ENCODE measurements at places on chromosomes 6 and 20.

DNA sequence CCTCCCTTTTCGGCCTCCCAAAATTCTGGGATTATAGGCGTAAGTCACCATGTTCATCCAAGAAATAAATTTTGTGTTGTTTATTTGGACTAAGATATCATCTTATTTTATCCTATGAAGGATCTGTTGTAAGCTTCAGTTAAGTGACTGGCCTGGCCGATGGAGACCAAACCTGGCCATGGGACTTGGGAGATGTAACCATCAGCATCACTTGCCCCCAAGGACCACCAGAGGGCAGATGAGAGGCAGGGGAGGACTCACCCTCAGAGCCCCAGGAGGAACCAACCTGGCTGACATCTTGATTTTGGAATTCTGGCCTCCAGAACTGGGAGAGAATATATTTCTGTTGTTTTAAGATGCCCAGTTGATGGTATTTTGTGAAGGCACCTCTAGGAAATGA, 266.7 kb downstream of the CDH26 start:
- peak; percentile 40 for DNase-seq

DNA sequence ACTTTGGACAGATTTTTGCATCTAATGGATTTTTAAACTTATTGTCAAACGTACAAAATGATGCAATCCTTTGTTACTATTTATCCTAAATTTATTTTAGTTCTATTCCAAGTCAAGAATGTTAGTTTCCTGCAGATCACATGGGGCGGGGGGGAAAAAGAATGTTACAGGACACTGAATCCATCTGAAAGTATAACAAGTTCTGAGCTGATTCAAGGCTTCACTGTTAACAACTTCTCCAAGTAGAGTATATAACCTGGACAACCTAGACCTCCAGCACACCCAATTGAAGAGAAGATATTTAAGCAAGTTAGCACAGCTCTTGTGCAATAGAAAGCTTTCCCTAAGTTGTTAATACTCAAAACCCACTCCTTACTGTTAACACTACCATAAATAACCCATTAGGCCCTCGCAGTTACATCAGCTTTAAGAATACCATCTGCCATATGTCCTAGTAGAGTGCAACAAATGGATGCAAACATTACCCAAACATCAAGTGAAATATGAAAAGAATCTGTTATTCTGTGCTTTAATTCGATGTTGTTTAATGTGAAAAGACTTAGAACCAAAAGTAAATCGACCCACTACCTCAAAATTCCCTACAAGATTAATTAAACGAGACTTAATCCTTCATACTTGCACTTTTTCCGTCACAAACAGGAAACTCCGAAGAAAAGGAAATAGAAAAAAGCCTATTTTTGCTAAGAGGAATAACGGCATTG, 1.3 kb downstream of the SEC63 start:
- peak; percentile 41 for DNase-seq

- DNase-seq = no peak
Observed at GRCh38 chr20:7226156-7226555, 458.7 kb downstream of the BMP2 start.

DNA sequence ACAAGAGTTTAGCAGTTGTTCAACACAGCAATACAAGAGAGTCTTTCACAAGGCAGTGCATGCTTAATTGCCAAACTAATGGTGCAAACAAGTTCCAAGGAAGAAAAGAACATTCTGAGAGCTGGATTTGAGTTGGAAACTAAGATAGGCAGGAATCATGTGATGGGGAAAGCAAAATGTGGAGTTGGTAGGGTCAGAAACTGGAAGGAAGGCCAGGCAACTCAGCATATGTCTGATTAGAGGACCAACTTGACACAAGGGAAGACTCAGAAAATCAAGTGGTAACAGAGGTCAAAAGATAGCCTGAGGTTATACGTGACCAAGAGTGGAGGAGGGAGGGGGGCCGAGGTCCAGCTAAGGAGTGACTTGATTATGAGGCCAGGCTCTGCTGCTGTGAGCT, 117.3 kb downstream of the SMLR1 start:
- no peak for DNase-seq

GRCh38 chr6:24935366-24936152, at the start of gene RIPOR2:
Gene RIPOR2, minus strand, starts transcription at chr6:24935960. Its CDS starts 62 bp downstream, at chr6:24935898.
- peak; percentile 32 for DNase-seq

DNA sequence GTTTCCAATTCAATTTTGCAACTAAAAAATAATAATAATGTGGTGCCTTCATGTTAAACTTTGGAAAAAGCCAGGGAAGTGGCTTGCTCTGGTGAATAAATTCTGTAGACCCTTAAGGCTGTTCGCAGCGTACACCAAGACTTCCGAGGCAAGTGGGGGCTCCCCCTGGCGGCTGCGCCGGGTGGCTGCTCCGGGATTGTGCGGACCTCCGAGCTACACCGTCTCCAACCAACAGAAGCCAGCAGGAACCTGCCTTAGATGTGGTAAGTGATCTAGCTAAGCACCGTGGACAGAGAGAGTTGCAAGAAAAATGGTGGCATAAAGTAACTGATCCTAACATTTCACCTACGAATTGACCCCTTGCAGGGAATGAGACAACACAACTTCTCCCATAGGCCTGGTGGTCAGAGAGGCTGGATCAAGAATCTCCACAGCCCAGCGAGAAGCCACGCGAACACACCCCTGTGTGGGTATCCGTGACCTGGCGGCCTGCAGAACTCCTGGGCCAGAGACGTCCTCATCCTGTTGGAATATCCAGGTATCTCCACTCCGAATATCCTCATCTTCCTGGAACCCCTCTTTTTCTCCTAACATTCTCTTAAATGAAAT, 69.6 kb downstream of the TBXT start:
- peak; percentile 66 for DNase-seq

GRCh38 chr6:51077821-51078518, 259.3 kb downstream of the TFAP2B start:
- DNase-seq = peak; percentile 0

- no peak for DNase-seq
Observed at GRCh38 chr20:46279103-46279502, 29.2 kb downstream of the CDH22 start.

GRCh38 chr6:82419859-82420258, 56.2 kb downstream of the TPBG start:
- DNase-seq = no peak

- DNase-seq = no peak
Observed at GRCh38 chr20:43926287-43927050, 11.8 kb downstream of the TOX2 start.

GRCh38 chr6:1389369-1390132, at the start of gene FOXF2:
Gene FOXF2, plus strand, starts transcription at chr6:1389576. Its CDS starts 372 bp downstream, at chr6:1389948.
- peak; percentile 21 for DNase-seq

DNA sequence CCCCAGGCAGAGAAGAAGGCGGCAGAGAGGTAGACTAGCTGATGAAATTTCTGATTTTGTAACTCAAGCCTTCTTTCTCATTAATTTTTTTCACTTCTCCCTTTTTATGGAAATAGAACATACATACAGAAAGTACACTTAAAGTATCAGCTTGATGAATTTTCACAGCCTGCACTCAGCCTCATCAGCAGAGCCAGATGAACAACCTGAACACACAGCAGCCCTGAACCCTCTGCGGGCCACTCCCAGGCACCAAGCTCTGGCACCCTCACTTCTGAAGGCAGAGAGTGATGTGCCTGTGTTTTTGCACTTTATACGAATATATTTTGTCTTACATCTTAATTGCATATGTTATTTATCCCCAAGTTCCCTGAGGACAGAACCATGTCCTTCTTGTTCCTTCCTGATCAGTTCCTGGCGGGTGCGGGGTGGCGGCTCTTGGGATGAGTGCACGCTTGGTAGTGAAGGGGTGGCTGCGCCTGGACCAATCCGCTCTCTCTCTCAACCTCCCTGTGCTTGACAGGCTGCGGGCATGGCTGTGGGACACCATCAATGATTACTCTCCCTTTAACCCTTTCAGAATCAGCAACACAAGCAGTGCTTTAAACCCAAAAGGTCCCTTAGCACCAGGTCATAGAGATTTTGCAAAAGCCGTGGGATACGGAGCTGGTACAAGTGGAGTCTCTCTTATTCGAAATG, 34.8 kb upstream of the AFDN start:
- DNase-seq = no peak

DNA sequence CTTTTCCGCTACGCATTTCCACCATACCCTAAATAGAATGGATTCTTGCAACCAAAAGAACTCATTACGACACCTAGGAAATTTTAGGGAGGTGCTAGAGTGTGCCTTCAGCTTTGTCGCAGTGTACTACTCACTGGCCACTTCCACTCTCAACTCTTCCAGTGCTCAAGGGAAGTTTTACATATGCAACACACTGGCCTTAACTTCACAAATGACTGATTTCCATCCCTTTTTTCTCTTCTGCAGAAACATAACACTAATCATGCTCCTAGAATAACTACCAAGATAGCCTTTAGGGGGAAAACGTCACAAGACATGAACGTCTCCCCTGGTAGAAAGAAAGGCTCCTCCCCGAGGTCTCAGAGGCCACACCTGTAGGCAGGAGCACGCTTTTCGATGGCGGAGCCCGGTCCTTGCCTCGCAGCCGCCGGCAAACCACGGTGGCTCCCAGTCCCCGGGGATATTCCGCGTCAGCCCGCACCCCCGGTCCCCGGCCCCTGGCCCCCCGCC, 584 bp downstream of the LYRM4 start:
- peak; percentile 52 for DNase-seq

GRCh38 chr6:111912904-111913303, 39.7 kb upstream of the FYN start:
- DNase-seq = no peak

- peak; percentile 89 for DNase-seq
Observed at GRCh38 chr20:35171753-35172433, at the start of gene PROCR. Gene PROCR, plus strand, starts transcription at chr20:35172072. Its CDS starts 83 bp downstream, at chr20:35172155.

DNA sequence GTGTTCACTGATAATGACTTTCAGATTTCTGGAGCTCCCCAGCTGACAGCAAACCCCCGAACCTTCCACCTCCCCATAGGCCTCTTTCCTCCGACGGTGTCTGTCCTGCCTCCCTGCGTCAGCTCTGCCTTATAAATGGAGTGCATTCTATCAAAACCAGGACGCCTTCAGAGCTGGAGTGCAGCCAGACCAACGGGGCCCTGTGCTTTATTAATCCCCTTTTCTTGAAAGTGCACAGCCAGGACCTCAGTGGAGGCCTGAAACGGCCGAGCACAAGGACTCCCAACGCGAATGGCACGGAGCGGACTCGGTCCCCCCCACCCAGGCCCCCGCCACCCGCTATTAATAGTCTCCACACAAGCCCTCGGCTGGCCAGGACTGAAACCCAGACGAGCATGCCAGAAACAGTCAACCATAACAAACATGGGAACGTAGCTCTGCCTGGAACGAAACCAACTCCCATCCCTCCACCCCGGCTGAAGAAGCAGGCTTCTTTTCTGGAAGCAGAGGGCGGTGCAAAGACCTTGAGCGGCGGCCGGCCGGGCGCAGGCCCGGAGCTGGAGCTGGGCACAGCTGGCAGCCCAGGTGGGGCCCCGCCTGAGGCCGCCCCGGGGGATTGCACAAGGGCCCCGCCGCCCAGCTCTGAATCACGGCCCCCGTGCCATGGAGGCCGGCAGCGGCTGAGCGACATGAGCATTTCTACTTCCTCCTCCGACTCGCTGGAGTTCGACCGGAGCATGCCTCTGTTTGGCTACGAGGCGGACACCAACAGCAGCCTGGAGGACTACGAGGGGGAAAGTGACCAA, 42.3 kb upstream of the NAA20 start:
- DNase-seq = peak; percentile 91

DNA sequence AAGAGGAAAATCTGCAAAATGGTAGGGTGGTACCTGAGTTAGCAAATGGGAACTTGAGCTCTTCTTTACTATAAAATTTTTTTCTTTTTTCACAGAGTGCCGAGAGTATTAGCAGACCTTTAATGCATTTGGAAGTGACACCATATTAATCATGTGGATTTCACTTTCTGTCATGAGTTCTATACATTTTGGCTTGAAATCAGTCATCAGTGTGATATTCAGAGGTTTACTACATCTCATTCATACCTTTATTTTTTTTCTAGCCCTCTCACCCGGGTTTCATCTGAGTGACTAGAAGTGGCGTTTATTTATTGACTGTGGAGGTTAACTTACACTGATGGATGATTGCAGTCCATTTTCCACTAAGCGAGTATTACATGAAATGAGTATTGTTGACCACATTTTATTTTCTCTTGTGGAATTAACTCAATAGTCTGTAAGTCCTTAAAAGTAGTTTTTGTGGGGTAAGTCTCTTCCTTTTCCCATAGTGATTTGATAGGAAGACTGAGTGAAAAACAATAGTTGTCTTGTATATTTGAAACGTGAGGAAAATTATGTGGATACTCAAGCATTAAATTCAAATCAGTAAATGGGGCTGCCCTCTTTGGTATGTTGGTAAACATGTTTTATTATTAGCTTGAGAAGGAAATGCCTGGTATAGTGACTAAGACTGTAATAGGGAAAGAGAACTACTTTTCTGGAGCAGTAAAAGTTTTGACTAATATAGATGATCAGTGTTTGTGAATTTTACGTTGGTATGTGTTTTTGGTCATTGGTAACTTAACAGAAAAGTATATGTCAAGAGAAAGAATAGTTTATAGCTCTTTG, 55.5 kb downstream of the JARID2 start:
- DNase-seq = no peak

DNA sequence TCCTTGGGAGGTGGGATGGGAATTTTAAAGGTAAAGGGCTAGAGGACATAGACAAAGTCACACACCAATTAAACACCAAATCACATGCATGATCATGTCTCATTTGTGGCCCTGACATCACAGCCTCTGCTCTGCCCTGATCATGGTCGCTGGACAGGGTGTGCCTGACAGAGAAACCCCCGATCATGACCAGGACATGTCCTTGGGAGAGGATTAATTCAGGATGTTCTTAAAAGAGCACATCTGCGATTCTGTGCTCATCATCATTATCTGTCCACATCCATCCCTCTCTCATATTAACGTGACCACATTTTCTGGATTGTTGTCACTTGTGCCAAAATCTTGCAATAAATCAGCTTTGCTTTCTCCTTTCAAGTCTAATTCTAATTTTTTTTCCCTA, 7.7 kb upstream of the PBOV1 start:
- no peak for DNase-seq

DNA sequence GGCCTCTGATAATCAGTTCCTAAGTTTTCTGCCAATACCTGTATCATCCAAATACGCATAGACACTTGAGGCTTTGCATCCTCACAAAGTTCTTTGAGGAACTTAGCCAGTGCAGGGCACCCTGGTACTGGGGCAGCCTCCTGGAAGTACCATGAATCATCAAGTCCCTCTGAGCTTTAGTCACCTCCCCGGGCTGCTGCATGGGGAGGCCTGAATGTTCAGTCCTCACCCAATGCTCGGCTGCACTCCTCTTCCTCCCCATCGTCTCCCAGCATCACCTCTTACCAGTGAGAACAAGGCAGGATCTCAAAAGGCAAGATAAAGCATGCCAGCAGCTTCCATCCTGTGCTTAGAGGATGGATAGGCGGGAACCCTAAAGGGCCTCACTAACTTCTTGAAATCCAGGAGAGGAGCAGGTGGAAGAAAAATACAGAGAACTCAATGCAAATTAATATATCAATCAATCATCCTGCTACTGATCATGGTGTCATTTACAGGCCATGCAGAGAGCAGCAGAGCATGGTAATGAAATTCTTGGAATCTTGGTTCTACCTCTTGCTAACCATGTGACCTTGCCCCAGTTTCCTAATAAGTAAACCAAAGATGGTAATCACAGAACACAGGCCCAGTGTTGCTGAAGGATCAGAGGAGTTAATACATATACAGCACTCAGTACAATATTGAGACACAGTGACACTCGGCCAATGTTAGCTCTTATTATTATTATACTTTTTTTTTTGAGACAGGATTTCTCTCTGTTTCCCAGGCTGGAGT, 4.7 kb upstream of the CCN6 start:
- peak; percentile 55 for DNase-seq

All from fibroblast of skin of back (primary cell).